T-helper 17 cell (primary cell): ENCODE measurements at places on chromosomes 2 and 18.

DNA sequence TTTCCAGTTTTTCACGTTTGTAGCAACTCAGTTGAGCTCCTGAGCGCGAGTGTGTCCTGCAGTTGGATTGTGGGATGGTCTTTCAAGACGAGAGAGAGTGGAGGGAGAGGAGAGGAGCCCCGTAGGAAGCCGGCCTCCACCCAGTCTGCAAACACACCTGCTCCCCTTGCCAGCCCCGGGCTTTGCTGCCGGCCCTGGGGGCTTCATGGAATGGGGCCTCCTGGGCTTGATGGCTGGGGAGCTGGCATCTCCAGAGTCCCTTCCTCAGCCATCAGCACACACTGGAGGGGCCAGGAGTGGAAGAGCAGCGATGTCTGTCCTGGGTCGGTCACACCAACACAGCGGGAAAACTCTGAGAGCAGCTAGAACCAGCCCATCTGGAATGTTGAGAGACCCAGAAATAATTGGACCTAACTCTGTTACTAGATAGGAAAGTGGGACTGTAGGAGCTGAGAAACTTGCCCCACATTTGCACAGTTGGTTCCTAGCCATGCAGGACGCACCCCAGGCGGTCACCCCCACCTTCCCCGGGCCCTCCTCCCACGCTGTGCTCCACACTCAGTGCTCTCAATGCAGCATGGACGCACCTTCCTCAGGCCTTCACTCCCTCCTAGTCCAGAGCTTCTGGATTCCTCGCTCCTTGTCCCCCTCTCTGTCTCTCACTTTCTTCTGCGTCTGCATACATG lies 69.6 kb downstream of the PTGR3 start:
- DNase-seq, result no peak

GRCh38 chr18:28124131-28125029 lies 52.5 kb downstream of the CDH2 start:
- no peak for DNase-seq

- DNase-seq, result no peak
Observed at GRCh38 chr2:6148882-6149281, 456.7 kb downstream of the SOX11 start.

- DNase-seq, result no peak
Observed at GRCh38 chr2:186327251-186327868, 158.7 kb upstream of the ZC3H15 start.

DNA sequence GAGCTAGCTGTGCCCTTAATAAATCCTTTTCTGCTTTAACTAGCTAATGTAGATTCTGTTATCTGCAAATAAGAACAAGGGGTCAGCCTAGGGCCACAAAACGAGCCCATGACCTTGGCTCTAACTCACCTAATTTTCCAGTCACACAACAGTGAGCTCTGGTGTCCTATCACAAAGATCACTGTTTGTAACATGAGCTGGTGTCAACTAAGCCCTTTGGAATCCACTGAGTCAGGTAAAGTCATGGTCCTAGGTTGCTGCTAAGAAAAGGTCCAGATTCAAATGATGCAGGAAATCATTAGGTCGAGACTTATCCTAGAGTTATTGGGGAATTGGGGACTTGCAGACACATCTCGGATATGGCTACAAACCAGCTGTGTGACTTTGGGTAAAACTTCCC lies 49.9 kb downstream of the ST8SIA5 start:
- DNase-seq, result no peak

DNA sequence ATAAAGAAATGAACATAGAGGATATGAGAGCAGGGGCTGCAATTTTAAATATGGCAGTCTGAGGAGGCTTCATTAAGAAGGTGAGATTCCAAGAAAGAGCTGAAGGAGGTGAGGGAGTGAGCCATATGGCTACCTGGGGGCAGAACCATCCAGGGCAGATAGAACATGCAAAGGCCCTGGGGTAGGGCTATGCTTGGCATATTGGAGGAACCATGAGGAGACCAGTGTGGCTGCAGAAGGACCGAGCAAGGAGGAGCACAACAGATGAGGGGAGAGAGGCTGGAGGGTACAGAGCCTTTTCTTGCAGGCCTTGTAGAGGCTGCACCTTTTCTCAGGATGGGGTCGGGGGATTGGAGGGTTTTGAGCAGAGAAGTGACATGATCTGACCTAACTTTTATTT lies 69.5 kb upstream of the GATA6 start:
- no peak for DNase-seq

DNA sequence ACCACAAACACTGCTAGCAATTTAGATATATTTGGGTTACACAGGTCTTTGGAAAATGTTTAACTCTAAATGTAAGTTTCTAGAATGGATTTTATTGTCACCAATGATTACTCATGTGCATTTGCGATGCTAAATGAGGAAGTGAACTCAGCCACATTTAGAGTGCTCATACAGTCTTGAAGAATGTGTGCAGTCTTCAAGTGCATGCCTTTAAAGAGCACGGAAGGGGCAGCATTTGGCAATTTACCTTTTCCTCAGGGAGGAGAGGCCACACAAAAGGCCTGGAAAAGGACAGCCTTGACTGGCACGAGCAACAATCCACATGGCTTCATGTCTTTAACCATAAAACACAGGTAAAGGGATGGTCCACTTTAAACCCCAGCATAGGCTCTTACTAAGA lies 78.5 kb upstream of the STK17B start:
- DNase-seq, result no peak

GRCh38 chr2:60490848-60491247 lies 62.6 kb downstream of the BCL11A start:
- no peak for DNase-seq

DNA sequence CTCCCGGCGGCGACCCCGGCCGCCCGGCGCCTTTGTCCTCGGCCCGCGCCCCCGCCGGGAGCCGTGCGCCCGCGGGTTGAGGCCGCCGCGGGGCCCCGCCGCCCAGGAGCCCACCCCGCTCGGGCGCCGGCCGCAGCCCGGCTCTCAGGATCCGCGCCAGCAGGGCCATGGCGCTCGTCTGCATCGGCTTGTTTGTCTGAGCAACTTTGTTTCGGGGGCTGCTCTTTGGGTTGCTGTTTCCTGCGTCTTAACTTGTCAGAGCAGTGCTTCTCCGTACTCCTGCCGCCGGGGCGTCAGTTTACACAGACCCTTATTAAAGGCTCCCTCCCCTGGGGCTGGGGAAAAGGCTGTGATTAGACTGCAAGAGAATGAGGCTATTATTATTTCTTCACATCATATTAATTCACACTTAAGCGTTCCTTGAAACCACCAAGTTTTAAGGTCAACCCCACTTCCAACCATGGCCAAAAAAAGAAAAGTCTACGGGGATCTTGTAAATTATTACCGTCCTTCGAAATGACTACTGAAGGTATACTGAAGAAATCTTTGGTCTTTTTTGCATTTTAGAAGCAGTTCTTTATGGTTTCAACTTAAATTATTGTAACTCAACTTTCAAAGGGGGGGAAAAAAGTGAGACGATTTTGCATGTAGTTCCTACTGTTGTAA lies at the start of gene CYP27C1:
Gene CYP27C1, minus strand, starts transcription at position 198 of the 666 bp plus-strand sequence. Its CDS starts 29 bp downstream, at position 169.
- DNase-seq, result no peak

DNA sequence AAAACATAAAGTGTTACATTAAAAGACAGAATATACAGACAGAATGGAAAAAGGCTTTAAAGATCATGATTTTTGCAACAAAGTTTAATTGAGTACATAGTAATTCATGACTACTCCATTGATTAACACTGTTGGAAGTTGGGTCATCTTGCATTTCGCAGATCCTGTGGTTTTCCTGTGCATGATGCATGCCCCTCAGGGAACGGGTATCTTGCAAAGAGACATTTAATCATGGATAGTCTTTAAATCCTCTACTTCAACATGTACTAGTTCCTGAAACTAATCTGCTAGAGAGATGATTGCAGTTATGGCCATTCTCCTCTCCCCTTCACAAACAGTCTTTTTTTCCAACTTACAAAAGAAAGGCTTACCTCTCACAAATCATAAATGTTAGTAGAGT lies 155.6 kb upstream of the DSEL start:
- no peak for DNase-seq

- no peak for DNase-seq
Observed at GRCh38 chr2:60432035-60432601, 121.3 kb downstream of the BCL11A start.

DNA sequence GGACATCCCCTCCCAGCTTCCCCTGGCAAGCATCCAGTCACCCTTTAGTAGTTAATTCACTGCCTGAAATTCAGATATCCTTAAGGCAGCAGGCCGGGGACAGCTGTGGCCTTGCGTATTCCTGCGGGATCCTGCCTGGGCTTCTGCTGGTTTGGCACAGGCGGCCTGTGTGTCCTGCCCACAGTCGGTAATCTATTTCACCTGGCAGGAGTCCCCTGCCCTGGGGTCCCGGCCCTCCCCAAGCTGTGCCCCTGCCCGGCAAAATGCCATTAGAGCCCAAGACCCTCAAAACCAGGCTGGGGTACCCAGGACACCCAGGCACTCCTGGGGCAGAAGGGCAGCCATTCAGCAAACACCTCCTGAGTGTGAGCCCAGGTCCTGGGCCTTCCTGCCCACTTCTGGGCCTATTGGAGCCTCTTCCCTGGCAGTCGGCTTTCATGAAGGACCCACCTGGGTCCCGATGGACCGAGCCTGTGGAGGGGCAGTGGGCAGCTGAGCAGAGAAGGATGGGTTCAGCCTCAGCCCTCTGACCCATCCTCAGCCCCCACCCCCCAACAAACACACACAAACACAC lies 11.6 kb downstream of the CROCC2 start:
- DNase-seq, result peak; percentile 2

- no peak for DNase-seq
Observed at GRCh38 chr2:132550946-132551345, 119.1 kb downstream of the LYPD1 start.

- no peak for DNase-seq
Observed at GRCh38 chr2:220533485-220533884, 906.1 kb downstream of the SLC4A3 start.

DNA sequence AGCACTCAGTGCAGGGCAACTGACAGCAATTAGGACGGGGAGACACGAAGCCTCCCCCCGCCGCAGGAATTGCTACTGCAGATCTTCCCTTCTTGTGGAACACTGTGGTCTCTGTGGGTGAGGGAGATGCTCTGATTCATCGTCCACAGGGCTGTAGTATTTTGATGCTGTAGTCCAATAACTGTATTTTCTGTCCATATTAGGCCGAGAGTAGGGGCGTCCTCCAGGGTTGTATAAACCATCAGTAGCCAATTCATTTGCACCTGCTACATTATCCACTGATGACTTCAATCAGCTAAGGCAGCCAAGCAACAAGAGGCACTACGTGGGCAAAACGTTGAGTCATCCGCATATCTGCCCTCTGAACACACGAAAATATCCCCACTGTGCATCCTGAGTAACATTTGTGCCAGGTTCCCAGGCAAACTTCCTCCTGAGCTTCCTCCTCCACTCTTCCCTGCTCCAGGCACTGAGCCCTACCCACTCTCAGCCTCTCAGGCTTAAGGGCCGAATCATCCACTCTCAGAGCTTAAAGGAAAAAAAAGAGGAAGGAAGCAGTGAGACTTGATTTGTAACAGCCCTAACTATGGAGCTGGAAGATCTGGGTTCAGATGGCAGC lies 62.1 kb downstream of the LBH start:
- no peak for DNase-seq

DNA sequence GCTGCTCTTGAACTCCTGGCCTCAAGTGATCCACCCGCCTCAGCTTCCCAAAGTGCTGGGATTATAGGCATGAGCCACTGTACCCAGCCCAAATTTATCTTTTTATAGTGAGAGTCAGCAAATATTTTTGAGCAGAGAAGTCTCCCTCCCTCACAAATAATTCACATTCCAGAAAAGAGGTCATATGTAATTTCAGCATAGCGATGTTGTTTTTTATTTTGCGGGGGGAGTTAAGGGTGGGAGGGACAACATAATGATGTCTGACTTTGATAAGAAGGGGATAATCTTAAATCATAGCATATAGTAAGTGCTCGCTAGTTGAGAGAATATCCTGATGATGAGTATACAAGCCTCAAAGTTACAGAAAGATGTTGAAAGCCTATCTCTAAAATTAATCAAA lies 1090.2 kb upstream of the ACVR2A start:
- no peak for DNase-seq

DNA sequence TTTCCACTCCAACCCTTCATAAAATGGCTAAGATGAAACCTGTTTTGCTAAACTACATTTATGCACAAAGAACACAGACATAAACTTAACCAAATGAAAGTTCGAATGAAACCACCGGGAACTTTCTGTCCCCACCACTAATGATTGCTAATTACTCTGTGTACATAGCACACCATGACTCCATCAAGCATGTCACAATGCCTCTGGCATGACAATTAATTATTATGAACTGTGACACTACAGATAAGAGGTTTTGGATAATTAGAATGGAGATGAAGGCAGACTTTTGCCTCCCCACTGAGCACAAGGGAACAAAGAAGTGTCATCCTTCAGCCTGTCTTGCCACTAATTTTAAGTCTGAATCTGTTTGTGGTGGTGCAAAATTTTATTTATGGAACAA lies 1.5 kb downstream of the DAPL1 start:
- DNase-seq, result no peak

GRCh38 chr2:19101968-19102367 lies 256.5 kb downstream of the OSR1 start:
- DNase-seq, result no peak

DNA sequence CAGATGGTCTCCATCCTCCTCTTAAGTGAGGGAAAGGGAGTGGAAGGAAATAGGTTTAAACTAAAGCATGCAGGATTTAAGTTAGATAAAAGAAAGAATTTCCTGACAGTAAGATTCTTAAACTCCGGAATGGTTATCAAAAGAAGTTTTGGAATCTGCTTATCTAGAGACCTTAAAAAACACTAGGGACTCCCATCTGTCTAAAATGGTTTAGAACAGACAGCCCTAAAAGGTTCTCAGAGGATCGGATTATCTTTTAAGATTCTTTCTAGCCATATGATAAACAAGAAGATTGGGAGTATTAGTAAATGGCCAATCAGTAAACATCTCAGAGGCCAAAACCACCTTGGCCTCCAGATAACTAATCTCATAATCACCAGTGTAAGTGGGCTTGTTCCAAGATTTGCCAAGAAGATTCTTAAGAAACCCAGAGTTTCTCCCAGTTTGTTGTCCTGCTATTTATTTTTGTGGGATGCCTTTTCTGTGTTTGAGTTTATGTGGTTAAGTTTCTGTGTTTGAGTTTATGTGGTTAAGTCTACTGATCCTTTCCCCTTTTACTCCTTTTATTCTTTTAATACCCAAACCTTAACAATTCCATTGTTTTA lies 314.9 kb upstream of the NRP2 start:
- DNase-seq, result no peak

- peak; percentile 40 for DNase-seq
Observed at GRCh38 chr2:174492963-174493431, 6.2 kb upstream of the GPR155 start.

DNA sequence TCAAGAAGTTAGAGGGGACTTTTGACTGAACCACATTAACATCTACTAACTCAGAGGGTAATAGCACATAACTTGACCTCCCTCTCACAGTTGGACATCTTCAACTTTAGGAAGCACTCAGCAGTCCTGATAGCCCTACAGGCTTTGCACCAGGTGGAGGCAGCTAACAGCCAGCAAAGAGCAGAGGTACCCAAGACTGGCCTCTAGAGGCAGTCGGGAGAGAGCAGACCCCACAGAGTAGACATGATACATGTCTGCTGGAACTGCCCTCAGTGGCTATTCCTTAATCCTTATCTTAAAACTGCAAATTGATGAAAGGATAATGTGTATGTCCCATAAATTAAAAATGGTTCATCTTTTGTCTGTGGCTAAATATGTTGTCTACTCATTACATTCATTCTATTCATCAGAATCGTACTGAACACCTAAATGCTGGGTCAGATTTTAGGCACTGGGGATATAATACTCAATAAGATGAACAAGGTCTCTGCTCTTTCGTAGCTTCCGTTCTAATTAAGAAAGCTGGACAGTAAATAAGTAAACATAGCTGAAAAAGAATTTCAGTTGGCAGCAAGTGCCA lies 49.8 kb downstream of the CAB39 start:
- DNase-seq, result no peak

GRCh38 chr2:72738096-72738495 lies 87.7 kb downstream of the EXOC6B start:
- no peak for DNase-seq
